ENCODE measurements at places on chromosomes 1 and 21. TPM values are rescaled to one million over a fixed set of nuclear protein-coding genes. Genes with fewer than 3 reads are reported as not detected.

The MX2 gene
- total RNA-seq: not detected

The ATP1A2 gene
- total RNA-seq: 0.10 TPM

The DNASE2B gene
- total RNA-seq: not detected

The CRNN gene
- total RNA-seq: not detected

The AGMAT gene
- 7.6 TPM for total RNA-seq

The TCEA3 gene
- total RNA-seq: 0.46 TPM

The MIXL1 gene
- total RNA-seq: not detected

The LCE1E gene
- not detected for total RNA-seq

The DRAXIN gene
- total RNA-seq: 0.06 TPM

The TSSK3 gene
- total RNA-seq: not detected

The GRHL3 gene
- 0.77 TPM for total RNA-seq

The FMN2 gene
- total RNA-seq: 4.2 TPM

The SAMD13 gene
- total RNA-seq: 0.58 TPM

The ZNF593OS gene
- total RNA-seq: not detected

The SPRR3 gene
- total RNA-seq: not detected

The HES5 gene
- total RNA-seq: not detected

The OR10Z1 gene
- total RNA-seq: not detected

The SPRR1A gene
- total RNA-seq: not detected

The TMIGD3 gene
- total RNA-seq: not detected

The TNNT2 gene
- total RNA-seq: not detected

The CYYR1 gene
- not detected for total RNA-seq

The CR1L gene
- not detected for total RNA-seq

The PRR9 gene
- not detected for total RNA-seq

The SLC45A1 gene
- 10.3 TPM for total RNA-seq

The CHD5 gene
- 1.4 TPM for total RNA-seq

The SYTL1 gene
- 0.39 TPM for total RNA-seq

The DNAH14 gene
- total RNA-seq: 13.3 TPM

The SEMA4A gene
- 0.38 TPM for total RNA-seq

The OR2L3 gene
- total RNA-seq: not detected

The MIB2 gene
- total RNA-seq: 19.5 TPM

The LENEP gene
- total RNA-seq: not detected

The KIF26B gene
- 0.04 TPM for total RNA-seq

The BRDT gene
- total RNA-seq: not detected

The NMNAT2 gene
- 0.71 TPM for total RNA-seq

The ZNF648 gene
- not detected for total RNA-seq

The FAM72A gene
- 8.7 TPM for total RNA-seq

The HTR1D gene
- total RNA-seq: 14.8 TPM

The CD48 gene
- not detected for total RNA-seq

The PCAT6 gene
- 2.8 TPM for total RNA-seq

The USP24 gene
- 13.7 TPM for total RNA-seq

The ADCY10 gene
- total RNA-seq: not detected

The SLC22A15 gene
- total RNA-seq: 0.94 TPM

The LRRC38 gene
- 0.06 TPM for total RNA-seq

The PIP5K1A gene
- 51.2 TPM for total RNA-seq

The ADAMTS4 gene
- total RNA-seq: not detected

The HSD3B2 gene
- total RNA-seq: not detected

The CHRNB2 gene
- total RNA-seq: 0.30 TPM

The BLACAT1 gene
- not detected for total RNA-seq

The TPTE gene
- not detected for total RNA-seq

The LRRN2 gene
- 15.3 TPM for total RNA-seq

The CADM3 gene
- total RNA-seq: 0.09 TPM

The OPTC gene
- total RNA-seq: not detected

Measured in A549 treated with Mapracorat at 1 μM for 4 hours (cell line).